ENCODE measurements at places on chromosomes 12 and 14. TPM values are rescaled to one million over a fixed set of nuclear protein-coding genes. Genes with fewer than 3 reads are reported as not detected.

Gene PLBD1
- 30.5 TPM for total RNA-seq

Gene A2M
- 1,082 TPM for total RNA-seq

GRCh38 chr12:96271469-96272199 lies 77.5 kb downstream of the ELK3 start:
- no peak for DNase-seq

DNA sequence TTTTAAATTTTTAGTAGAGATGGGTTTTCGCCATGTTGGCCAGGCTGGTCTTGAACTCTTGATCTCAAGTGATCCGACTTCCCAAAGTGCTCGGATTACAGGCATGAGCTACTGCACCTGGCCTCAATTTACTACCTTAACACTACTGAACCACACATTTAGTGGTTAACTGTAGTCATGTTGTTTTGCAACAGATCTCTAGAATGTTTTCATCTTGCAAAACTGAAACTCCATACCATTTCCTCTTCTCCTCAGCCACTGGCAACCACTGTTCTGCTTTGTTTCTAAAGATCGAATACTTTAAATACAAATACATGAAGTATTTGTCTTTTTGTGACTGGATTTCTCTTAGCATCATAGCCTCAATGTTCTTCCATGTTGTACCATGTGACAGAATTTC lies 15.4 kb upstream of the SMCO2 start:
- no peak for DNase-seq

DNA sequence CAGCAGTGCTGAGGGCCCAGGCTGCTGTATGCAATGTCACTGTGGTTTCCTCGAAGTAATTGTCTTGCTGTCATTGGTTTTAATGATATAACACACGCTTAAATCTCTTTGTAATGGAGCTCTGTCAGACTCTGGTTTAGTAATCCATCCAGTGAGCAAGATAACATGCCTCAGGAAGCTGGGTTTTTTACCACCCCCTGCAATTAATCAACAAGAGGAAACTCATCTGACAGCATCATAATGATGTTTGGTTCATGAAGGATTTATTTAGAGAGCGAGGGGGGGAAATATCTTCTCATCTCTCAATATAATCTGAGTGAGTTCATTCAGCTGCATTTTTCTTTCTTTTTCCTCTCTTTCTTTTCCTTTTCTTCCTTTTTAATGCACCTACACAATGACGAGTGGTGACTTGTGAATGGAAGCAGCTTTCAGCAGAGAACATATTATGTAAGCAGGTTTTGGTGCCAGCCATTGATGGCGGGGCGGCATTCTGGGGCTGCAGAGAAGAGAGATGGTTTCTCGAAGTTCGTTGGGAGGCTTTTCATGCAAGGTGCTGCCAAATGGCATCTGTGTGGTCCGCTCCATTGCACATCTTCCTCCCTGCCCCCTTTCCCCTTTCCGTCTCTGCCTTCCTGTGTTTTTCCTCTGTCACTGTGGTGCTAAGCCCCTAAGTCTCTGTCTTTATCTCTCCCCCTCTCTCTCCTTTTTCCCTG lies 6.7 kb downstream of the RPH3A start:
- DNase-seq: peak; percentile 1

DNA sequence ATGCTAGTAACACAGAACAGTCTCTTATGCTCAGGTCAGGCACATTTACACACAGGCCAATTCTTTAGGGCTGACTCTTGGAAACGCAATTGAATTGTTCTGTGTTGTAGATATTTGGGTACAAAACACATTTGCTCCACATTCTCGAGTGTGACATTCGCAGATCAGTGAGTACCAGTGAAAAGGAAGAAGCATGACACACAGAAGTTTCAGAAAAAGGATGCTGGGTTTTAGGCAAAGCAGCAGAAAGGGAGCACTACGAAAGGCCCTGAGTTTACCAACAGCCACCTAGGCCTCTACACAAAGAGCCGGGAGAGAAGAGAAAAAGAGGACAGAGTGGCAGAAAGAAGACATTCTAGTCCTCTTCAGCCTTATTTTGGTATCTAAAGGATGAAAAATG lies 254.4 kb upstream of the BTG1 start:
- no peak for DNase-seq

- peak; percentile 81 for DNase-seq
Observed at GRCh38 chr14:44803239-44803905, 158.4 kb downstream of the KLHL28 start.

GRCh38 chr14:95548328-95548929 lies 13.6 kb downstream of the GLRX5 start:
- DNase-seq: no peak

- DNase-seq: peak; percentile 14
Observed at GRCh38 chr12:106601031-106601430, 18.2 kb downstream of the RFX4 start.

- no peak for DNase-seq
Observed at GRCh38 chr14:52596320-52596719, 43.7 kb downstream of the GPR137C start.

Data from lung (tissue), 17 donors.